ENCODE measurements at places on chromosomes 16 and 17.

GRCh38 chr17:64120159-64120810 lies 9.7 kb downstream of the ERN1 start:
- no peak for DNase-seq

DNA sequence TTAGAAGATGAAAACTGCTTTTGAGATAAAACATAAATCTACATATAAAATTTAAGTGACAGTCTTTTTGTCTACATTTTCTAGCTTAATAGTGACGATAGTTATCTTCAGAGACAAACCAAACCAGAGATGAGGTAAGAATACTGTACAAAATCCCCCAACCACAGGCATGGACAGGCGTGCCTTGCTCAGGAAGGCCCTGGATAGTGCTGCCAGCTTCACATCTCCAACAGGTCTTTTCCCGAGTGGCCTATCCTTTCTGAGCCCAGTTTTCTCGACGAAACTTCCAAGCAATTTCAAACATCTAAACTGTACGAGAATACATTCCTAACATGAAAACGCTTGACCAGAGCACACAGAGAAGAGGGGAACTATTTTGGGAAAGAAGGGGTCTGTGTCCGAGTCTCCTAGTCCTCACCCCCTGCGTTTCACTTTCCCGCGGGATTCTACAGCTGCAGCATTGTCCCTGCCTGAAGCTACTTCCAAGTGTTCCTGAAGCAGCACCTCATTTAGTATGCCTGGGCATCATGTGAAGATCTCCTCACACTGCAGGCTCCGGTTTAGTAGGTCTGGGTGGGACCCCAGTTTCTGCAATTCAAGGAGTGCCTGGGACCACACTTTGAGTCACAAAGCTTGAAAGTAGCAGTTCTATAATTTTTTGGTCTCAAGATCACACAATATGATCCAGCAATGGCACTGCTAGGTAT lies 37.8 kb downstream of the GNA13 start:
- DNase-seq, result peak; percentile 31

DNA sequence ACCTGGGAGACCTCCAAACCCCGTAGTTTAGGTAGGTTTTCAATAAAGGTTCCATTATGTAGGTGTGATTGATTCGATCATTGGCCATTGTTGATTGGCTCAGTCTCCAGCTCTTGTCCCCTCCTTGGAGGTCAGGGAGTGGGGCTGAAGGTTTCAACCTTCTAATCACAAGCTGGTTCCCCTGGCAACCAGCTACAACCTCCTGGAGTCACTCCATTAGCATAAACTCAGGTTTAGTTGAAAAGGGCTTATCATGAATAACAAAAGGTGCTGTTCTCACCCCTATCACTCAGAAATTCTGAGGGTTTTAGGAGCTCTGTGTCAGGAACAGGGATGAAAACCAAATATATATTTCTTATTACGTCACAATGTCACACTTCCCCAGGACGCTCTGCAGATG lies 28.5 kb downstream of the TMEM132E start:
- DNase-seq, result no peak

- no peak for DNase-seq
Measured at GRCh38 chr16:58638148-58639036, 8.8 kb upstream of the CNOT1 start.

DNA sequence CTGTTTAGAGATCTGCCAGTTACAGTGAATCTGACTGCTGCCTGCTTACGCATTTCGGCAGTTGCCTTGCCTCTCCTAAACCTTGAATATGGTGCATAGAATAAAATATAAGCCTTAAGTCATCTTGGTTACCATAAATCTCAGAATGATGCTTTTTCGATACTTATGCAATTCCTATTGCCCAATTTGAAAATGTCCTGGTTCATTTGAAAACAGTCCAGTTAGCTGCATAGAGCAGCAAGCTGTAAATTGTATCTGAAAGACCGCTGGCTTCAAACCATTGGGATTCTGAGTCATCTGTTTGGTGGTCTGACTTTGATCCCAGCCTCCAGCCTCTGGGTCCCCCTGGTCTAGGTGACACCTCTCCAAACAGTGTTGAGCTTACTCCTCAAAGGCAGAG lies 2.7 kb upstream of the PRKCA start:
- no peak for DNase-seq

DNA sequence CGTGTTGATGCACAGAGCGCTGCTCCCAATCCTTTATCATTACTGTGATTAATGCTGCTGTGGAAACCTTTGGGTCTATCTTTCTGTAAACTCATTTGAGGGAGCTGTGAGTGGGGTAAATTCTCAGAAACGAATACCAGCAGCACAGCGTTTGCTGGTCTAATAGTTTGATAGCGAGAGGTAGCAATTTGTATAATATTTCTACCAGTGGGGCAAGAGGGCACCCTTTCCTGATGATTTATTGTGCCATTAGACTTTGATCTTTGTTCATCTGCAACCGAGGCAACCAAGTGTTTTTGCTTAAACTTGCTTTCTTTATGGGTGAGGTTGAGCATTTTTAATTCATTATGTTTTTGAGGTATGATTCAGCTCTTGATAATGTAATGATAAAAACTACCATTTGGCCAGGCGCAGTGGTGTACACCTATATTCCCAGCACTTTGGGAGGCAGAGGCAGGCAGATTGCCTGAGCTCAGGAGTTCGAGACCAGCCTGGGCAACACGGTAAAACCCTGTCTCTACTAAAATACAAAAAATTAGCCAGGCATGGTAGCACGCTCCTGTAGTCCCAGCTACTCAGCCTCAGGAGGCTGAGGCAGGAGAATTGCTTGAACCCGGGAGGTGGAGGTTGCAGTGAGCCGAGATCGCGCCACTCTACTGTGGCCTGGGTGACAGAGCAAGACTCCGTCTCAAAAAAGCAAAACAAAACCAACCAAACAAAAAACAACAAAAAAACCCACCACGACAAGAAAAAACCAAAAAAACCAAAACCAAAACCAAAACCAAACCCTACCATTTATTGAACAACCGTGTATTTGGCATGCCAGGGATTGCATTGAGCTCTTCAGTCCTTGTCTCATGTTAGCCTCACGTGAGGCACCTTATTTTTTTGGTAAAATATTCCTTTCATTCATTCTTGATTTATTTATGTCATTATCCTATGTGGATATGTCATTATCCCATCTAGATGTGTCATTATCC lies 81.5 kb downstream of the PLCG2 start:
- no peak for DNase-seq

GRCh38 chr16:81676066-81676882 lies 102.8 kb upstream of the PLCG2 start:
- DNase-seq, result peak; percentile 84

GRCh38 chr17:2455956-2456355 lies 55.1 kb upstream of the MNT start:
- DNase-seq, result no peak

DNA sequence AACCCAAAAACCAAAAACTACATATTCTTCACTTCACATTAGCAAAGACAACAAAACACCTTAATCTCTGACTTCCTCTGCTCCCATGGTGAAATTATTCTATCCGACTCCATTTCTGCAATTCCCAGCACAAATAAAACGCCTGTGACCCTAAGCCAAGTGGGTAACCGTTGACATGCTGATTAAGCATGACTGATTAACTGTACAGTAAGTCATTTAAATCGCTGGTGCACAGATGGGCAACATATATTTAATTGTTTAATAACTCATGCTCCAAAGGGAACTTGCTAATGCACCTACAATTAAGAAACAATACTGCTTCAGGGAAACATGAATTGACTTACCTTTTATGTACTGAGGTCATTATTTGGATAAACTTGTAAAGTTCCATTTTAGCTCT lies 436.7 kb downstream of the KIF2B start:
- DNase-seq, result no peak

GRCh38 chr17:50883850-50884438 lies 17.8 kb upstream of the TOB1 start:
- no peak for DNase-seq

GRCh38 chr16:30353438-30354129 lies 1.5 kb downstream of the CD2BP2 start:
- no peak for DNase-seq

- no peak for DNase-seq
Measured at GRCh38 chr16:11004351-11004750, 60.0 kb downstream of the CLEC16A start.
